ENCODE measurements at places on chromosomes 5 and 9.

DNA sequence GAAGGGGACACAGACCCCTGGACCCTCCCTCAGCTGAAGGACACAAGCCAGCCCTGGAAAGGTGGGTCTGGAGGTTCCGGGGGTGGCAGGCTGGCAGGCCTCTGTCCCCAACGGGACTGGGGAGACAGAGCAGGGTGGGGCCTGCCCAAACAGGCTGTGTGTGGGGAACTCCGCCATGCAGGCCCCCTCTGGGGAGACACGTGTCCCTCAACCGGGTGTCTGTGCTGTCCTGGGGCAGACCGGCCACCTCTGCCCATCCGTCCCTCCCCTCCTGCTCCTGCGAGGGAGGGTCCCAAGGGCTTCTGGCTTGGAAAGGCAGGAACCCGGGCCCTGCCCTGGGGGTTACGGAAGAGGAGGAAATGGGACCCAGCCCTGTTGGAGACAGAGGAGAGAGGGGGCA lies 1.4 kb downstream of the SLC34A3 start:
- DNase-seq: no peak

GRCh38 chr5:113232221-113232620 lies 202.6 kb downstream of the TSSK1B start:
- no peak for DNase-seq

DNA sequence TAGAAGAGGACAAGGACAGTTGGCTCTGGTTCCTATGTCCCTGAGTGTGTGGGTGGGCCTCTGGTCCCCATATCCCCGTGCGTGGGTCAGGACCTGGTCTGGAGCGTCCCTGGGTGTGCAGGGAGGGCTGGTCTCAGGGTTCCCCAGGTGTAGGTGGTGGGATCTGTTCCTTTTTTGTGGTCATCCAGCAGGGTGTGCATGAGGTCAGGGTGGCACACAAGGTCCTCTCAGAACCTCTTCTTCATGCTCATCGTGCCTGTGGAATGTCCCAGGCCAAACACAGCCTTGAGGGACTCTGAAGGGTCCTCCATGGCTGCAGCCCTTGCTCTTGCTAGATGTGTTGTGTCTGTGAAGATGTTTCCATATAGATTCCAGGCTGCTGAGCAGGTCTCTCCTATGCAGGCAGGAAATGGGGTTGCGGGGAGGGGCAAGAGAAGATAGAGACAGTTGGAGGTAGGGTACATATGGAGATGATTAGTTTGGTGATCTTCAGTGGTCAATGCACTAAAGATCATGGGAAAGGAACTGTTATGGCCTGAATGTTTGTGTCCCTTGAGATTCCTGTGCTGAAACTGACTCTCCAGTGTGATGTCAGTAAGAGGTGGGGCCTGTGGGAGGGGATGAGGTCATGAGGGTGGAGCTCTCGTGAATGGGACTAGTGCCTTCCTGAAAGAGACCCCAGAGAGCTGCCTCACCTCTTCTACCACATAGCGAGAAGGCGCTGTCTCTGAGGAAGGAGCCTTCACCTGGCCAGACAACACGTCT lies 53.1 kb downstream of the NXNL2 start:
- DNase-seq: no peak

DNA sequence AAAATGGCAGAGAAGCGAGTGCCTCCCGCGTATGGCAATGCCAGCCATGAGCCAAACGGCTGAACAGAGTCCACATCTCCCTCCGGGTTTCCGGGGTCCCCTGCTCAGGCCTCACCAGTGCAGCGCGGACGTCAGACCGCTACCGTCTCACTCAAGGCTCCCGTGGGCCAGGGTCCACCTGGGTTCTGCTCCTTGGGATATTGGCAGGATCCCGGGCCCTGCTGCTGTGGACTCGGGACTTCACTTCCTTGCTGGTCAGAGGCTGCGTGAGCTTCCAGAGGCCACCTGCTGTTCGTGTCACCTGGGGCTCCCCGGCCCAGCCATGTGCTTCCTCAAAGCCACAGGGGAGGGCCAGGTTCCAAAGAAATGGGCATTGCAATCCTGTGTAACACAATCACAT lies 38.4 kb upstream of the CLPTM1L start:
- DNase-seq: no peak

GRCh38 chr5:175118700-175119309 lies 325.2 kb downstream of the DRD1 start:
- DNase-seq: no peak

- no peak for DNase-seq
Measured at GRCh38 chr9:126109575-126109974, 217.1 kb upstream of the MVB12B start.
